Mucosa of gallbladder (tissue), 1 donor: ENCODE measurements at places on chromosomes 4 and X. TPM values are rescaled to one million over a fixed set of nuclear protein-coding genes. Genes with fewer than 3 reads are reported as not detected.

Gene SYTL4
- 15.8 TPM for total RNA-seq

Gene VCX3A
- total RNA-seq, result not detected

Gene ITIH6
- total RNA-seq, result not detected

Gene CLGN
- total RNA-seq, result 1.9 TPM

Gene CYP4V2
- 96.4 TPM for total RNA-seq

Gene SSX3
- not detected for total RNA-seq

Gene HTRA3
- 20.3 TPM for total RNA-seq

DNA sequence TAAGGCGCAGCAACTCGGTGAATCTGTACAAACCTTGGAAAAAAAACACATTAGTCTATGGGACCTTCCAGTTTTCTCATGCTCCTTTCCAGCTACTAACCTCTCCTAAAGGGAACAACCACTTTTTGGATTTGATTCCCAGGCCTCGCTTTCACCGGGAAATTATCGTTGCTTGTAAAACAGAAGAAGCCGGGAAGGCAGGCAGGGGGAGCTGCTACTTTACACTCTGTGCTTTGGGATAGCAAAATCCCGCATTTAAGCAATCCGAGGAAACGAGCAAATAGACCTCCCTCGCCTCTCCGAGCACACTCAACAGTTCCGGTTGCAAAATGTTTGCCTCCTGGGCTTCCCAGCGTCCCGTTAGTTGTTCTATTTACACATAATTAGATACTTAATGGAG lies 1.2 kb downstream of the CD38 start:
- DNase-seq, result peak; percentile 26

DNA sequence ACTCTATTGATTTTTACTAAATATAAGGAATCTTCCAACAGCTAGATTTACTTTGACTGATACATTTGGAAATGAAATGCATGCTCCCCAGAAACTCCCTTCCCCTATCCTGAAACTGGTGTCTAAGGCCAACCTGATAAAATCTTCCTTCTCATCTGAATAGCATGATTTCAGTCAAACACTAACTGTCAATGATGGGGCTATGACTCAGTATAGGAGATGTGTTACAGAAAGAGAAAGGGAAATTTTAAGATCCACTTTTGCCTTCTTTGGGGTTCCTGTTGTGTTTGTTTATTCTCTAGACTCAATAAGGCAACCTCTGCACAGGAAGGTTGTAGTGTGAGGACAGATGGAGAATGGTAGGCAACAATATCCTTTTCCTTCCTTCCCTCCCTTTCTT lies 160.7 kb downstream of the MOSPD2 start:
- no peak for DNase-seq

- no peak for DNase-seq
Observed at GRCh38 chrX:25873196-25873595, 264.9 kb upstream of the MAGEB18 start.

DNA sequence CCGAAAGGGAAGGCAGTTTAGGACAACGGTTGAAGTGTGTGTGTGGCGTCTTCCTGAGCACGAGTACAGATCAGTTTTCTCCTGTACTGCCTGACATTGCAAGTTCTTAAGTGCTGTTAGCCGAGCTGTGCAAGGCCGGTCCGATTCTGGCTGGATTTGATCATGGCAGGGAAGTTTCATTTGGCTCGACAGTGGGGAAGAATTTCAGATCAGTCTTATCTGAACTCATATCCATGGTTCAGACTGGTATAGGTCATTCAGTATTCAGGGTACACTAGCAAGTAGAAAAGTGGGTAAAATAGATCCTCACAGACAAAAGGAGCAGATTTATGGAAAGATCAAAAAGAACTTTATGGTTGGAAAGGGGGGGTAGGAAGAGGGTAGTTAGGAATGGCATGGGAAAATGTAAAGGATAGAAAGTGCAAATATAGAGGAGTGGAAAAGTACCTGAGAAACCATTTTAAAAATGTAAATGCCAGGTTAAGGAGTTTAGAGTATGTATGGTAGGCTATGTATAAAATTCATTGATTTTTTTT lies 716 bp downstream of the THAP9 start:
- DNase-seq, result no peak

DNA sequence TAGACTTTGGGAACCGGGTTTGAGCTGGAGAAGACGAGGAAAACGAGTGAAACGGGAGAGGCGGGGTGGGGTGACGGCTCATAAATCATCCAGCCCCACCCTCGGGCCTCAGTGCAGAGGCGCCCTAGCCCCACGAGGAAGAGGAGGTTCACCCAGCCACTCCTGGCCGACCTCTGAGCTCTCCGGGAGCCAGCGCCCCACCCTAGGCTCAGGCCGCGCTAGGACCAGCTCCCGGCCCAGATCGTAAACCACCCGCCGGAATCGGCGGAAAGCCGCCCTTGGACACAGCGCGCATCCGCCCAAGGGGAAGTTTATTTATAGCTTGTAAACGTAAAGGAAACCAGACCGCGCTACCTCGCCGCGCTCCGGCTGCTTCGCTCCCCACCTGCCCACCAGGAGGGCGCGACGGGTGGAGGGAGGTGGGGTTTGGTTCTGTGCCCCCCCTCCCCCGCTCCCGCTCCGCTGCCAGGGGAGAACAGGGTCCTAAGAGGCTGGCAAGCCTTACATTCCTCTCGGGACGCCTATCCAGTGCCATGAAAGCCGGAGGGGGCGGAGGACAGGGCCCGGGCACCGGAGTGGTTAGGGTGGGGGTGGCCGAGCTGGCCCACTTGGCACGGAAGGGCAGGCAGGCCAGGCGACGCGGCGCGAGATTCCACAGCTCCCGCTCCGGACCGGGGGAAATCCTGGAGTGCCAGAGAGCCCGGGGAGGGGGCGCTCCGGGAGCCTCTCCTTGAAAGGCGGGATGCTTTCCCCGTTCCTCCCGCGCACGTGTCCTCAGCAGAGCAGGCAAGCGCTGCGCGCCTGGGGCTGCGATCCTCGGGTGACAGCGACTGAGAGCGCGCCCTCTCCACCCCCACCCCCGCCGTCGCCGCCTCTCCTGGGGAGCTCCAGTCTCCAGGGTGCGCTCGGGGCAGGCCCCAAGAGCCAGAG lies 84.2 kb downstream of the BCOR start:
- DNase-seq, result peak; percentile 67

DNA sequence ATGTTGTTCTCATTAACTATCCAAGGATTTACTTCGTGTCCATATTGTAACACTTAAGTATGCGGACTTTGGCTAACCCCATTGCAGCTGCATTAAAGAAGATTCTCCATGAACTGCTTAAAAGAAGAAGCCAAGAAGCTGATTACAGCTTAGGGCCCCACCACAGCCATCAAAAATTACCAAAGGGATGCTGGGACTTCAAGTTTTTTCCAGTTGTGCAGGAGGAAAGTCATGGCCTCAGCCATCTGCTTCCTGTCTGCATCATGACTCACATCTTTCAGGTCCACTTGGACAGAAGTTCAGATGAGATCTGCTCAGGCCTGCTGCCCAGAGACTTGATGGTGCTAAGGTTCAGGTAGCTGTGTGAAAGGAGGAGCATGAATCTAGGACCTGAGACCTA lies 38.8 kb upstream of the CAPN6 start:
- no peak for DNase-seq

GRCh38 chr4:139175646-139176301 lies 1.2 kb downstream of the ELF2 start:
- DNase-seq, result no peak

DNA sequence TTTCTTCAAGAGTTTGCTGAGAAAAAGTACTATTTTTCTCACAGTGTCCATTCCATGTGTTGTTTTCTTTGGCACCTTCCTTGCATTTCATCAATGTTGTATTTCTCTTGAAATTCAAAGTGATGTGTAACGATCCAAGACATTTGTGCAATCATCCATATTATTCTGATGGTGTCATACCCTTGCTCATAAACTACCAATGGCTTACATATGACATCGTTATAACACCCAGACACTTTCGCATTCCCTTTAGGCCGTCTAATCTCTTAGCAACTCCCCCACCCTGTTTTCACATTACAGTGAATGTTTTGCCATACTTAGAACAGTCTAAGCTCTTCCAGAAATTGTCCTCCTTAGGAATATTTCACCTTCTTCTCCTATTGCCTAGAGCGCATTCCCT lies 1779.0 kb downstream of the PCDH7 start:
- DNase-seq, result no peak

GRCh38 chrX:123905332-123905731 lies 45.5 kb downstream of the XIAP start:
- DNase-seq, result no peak

DNA sequence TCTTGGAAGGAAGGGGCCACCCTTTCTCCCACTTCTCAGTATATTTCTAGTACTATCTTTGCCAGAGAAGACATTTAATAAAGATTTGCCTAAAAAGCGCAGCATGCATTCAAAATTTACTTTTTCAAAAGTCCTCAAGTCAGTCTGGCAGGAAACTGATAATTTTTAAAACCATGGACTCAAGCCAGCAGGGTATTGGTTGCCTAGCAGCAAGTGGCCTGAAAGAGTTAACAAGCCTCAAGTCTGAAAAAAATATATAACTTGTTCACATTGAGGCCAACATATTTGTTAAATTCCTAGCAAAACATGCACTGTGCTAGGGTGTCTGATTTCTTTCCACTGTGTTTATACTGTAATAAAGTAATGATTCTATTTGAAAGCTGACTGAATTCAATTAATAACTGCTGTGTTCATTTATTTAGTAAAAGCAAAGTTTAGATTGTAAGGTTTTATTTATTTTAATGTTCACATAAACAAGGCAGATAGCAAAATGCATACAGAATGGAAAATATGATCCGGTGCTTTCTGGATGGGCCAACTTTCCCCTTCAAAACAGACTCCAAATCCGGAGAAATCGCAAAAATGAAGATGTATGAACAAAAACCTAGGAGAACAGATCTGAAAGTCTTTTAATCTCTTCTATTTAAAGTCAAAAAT lies 218.5 kb upstream of the FGF13 start:
- DNase-seq, result no peak

DNA sequence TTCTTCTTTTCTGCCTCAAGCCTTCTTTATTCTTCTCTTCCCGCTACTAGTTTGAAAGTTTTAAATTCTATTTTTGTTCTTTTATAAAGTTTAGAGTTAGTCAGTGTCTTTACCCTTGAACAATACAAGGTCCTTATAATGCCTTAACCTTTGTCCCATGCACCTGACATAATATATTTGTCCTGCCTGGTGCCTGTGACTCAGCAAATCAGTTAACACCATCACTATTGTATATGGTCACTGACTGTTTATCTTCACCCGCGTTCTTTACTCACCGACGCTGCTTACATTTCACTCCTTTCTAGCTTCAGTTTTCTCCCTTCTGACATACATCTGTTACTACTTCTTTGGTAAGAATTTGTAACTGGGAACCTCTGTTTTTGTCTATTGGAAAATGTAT lies 5.7 kb downstream of the SMIM20 start:
- peak; percentile 24 for DNase-seq

- no peak for DNase-seq
Observed at GRCh38 chr4:128155874-128156456, 94.9 kb downstream of the LARP1B start.

- peak; percentile 18 for DNase-seq
Observed at GRCh38 chr4:14018191-14018853, 390.8 kb upstream of the BOD1L1 start.
